ENCODE measurements at places on chromosomes 3 and 15.

DNA sequence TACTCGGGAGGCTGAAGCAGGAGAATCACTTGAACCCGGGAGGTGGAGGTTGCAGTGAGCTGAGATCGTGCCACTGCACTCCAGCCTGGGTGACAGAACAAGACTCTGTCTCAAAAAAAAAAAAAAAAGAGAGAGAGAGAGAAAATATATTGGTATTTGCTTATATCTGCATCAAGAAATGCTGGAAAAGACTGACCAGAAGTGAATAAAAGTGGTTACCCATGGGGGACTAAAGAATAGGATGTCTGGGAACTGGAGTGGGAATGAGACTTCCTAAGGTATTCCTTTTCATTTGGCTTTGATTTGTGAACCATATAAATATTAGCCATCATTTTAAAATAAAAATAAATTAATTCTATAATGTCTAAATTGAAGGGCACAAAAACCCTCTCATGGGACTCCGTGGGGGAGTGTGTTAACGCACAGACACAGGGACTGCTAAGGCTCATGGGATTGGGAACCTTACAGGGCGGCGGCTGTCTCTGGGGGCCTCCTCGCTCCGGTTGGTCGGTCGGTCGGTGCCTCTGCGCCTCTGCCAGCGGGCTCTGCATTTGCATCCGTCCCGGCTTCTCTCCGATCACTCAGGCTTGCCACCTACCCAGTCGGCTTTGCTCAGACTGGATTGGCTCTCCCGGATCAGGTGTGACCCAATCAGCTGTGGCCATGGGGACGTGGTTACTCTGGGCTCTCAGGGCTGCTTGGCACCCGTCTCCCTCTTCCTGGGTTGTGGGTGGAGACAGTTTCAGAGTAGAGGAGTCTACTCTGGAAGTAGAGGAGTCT, 12.7 kb upstream of the TSPAN3 start:
- DNase-seq: peak; percentile 70

DNA sequence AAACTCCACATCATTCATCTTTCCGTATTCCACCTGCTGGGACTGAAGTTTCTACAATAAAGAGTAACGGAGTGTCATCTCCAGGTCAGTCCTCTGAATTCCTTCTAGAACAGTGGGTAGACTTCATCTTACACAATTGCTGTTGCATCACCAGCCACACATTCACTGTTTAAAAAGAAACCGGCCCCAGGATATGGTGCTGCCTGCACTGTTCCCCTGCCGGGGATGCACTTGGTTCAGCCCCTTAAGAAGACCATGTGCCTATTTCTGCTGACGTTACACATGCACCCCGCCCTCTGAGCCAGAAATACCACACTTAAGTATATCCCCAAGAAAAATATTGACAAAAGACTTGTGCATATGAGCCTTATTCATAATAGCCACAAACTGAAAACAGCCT, 233.4 kb downstream of the FEZF2 start:
- DNase-seq: peak; percentile 13

DNA sequence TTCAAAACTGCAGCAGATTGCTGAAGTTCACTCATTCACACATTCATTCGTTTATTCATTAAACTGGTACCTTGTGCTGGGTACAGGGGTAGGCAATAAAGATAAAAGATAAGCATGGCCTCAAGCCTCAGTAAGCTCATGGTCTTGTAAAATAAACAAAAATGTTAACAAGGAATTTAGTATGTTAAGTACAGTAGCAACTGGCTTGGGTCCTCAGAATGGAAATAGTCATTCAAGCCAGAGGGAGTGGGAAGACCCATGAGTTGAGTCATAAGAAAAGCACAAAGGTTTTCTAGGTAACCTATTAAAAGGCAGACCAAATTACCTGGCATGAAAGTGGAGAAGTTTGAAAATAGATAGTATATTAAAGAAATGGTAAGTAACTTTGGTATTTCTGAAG, 163.3 kb downstream of the CDIN1 start:
- no peak for DNase-seq

GRCh38 chr15:85044251-85044853, 62.7 kb downstream of the PDE8A start:
- DNase-seq: peak; percentile 70

DNA sequence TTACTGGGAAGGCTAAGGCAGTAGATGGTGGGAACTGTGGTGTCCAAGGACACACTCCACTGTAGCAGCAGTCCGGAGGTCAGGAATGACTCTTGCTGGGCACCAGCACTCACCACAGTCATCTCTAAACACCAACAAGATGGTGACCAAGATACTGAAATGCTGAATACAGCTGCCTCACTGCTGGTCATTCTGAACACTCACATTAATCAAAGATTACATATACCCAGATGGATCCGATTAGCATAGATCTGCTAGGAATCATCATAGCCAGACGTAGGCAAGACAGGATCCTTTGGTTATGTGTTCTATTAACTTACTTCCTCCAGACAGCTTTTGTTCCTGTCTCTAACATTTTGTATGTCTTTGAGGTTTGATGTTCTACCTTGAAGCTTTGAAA, 134.9 kb upstream of the BFSP2 start:
- DNase-seq: no peak

- DNase-seq: peak; percentile 57
These were observed 34.7 kb upstream of the CRTC3 start for GRCh38 chr15:90495067-90495466.

GRCh38 chr3:37590328-37591079, 271.2 kb upstream of the CTDSPL start:
- no peak for DNase-seq

- DNase-seq: no peak
These were observed 91.2 kb downstream of the AQP9 start for GRCh38 chr15:58229297-58229768.

- DNase-seq: no peak
These were observed 91.5 kb downstream of the IL1RAP start for GRCh38 chr3:190605385-190605784.

GRCh38 chr3:103085465-103085864, 650.6 kb downstream of the ZPLD1 start:
- DNase-seq: no peak

GRCh38 chr15:94673801-94674200, 442.4 kb downstream of the MCTP2 start:
- no peak for DNase-seq

All from inflammatory macrophage (primary cell).